RWPE1 (cell line): ENCODE measurements at places on chromosomes 4 and X.

- no peak for DNase-seq
Observed at GRCh38 chrX:96906741-96907140, 23.0 kb downstream of the RPA4 start.

- no peak for DNase-seq
Observed at GRCh38 chrX:124125471-124125870, 164.0 kb downstream of the STAG2 start.

DNA sequence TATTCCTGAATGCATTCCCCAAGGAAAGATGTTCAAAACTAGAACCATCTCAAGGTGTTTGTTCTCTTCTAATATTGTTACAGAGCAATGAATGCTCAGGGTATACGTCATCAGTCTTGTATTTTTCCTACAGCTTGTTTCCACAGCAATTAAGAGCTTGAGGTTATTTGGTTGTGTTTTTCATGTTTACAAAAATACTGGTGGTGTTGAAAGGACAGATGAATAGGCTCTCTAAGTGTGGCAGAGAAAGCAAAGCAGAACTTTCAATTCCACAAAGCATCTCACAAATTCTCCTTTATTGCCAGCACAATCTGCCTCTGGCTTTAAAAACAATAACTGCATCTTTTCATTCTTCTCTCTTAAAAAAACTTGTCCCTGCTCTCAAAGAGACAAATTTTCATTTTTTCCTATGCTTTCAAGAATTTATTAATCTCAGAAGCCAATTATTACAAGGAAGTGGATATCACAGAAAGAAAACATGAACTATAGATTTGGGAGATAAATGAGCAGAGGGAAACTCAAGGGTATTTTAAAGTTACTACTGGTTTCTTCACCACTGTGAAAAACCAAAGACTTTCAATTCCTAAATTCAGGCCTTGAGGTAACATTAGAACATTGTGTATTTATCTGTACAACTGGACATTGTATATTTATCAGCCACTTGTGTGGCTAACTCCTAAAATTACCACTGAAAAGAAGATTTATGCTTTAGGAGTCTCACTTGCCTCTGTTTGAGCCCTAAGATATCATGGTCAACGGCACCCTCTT is 49.2 kb downstream of the DDX53 start:
- no peak for DNase-seq

- no peak for DNase-seq
Observed at GRCh38 chr4:154384012-154384411, 107.6 kb downstream of the DCHS2 start.
